IMR-90 (cell line): ENCODE measurements at places on chromosomes 7 and 10. TPM values are rescaled to one million over a fixed set of nuclear protein-coding genes. Genes with fewer than 3 reads are reported as not detected.

The RAB19 gene
- not detected in 2 replicates for total RNA-seq

The ZNF488 gene
- total RNA-seq = under 0.01 TPM in 2 replicates

The LRRC4 gene
- 0.54 and 0.56 TPM in 2 replicates for total RNA-seq

The GPER1 gene
- 2.0 and 2.2 TPM in 2 replicates for total RNA-seq

The POLD2 gene
- total RNA-seq = 136 and 163 TPM in 2 replicates

The CADPS2 gene
- total RNA-seq = 0.28 and 0.54 TPM in 2 replicates

The PUS7 gene
- 17.0 and 24.7 TPM in 2 replicates for total RNA-seq

The CNNM2 gene
- 5.6 and 6.4 TPM in 2 replicates for total RNA-seq

The WDR86 gene
- total RNA-seq = not detected in 2 replicates

The CDH23 gene
- total RNA-seq = under 0.01 TPM in 2 replicates

The C7orf57 gene
- not detected in 2 replicates for total RNA-seq

The NRCAM gene
- total RNA-seq = 0.83 and 1.1 TPM in 2 replicates

The ITPRID1 gene
- not detected in 2 replicates for total RNA-seq

The LOXL4 gene
- total RNA-seq = 17.5 and 20.8 TPM in 2 replicates

The NODAL gene
- not detected in 2 replicates for total RNA-seq

The SLC39A12 gene
- total RNA-seq = not detected in 2 replicates

The CLEC5A gene
- total RNA-seq = not detected in 2 replicates

The ADCYAP1R1 gene
- total RNA-seq = not detected in 2 replicates

The PBLD gene
- total RNA-seq = 5.0 and 5.7 TPM in 2 replicates

The LEP gene
- not detected in 2 replicates for total RNA-seq

The TAF5 gene
- total RNA-seq = 3.6 and 5.0 TPM in 2 replicates

The FKBP6 gene
- total RNA-seq = not detected in 2 replicates

The TRIM8 gene
- total RNA-seq = 25.5 and 30.0 TPM in 2 replicates

The CALML5 gene
- not detected in 2 replicates for total RNA-seq

The PLXNA4 gene
- under 0.01 TPM in 2 replicates for total RNA-seq

The DGKI gene
- 15.3 and 15.8 TPM in 2 replicates for total RNA-seq

The TASOR2 gene
- total RNA-seq = 53.6 and 64.7 TPM in 2 replicates

The ZNF503 gene
- 0.36 and 0.83 TPM in 2 replicates for total RNA-seq

The CNTNAP2 gene
- not detected in 2 replicates for total RNA-seq

The OR2A12 gene
- not detected in 2 replicates for total RNA-seq

The LBX1 gene
- total RNA-seq = not detected in 2 replicates

The PTPRE gene
- total RNA-seq = 0.54 and 0.56 TPM in 2 replicates

The DPCD gene
- 59.1 and 113 TPM in 2 replicates for total RNA-seq

The RBP3 gene
- total RNA-seq = not detected in 2 replicates

The TAS2R41 gene
- total RNA-seq = not detected in 2 replicates

The H2BK1 gene
- total RNA-seq = not detected in 2 replicates

The ZNF117 gene
- 2.9 and 4.4 TPM in 2 replicates for total RNA-seq

The PDCD4 gene
- 10.9 and 46.9 TPM in 2 replicates for total RNA-seq

The PRKG1 gene
- 18.3 and 22.5 TPM in 2 replicates for total RNA-seq

The DLG5 gene
- 12.7 and 14.7 TPM in 2 replicates for total RNA-seq

The NEUROG3 gene
- total RNA-seq = not detected in 2 replicates

The TMEM229A gene
- not detected in 2 replicates for total RNA-seq

The PON1 gene
- total RNA-seq = not detected in 2 replicates

The ABCC2 gene
- 0.28 and 0.36 TPM in 2 replicates for total RNA-seq

The MMP21 gene
- not detected in 2 replicates for total RNA-seq

The SUPV3L1 gene
- 22.5 and 24.4 TPM in 2 replicates for total RNA-seq

The RBM28 gene
- total RNA-seq = 12.4 and 18.6 TPM in 2 replicates

The IPMK gene
- total RNA-seq = 2.0 and 5.0 TPM in 2 replicates

The LIPJ gene
- not detected in 2 replicates for total RNA-seq

The OPN1SW gene
- total RNA-seq = not detected in 2 replicates

The TFR2 gene
- under 0.01 and 0.18 TPM in 2 replicates for total RNA-seq

The FRA10AC1 gene
- total RNA-seq = 1.6 and 10.6 TPM in 2 replicates

The MRC1 gene
- not detected in 2 replicates for total RNA-seq
